ENCODE measurements at places on chromosomes 11 and 22.

DNA sequence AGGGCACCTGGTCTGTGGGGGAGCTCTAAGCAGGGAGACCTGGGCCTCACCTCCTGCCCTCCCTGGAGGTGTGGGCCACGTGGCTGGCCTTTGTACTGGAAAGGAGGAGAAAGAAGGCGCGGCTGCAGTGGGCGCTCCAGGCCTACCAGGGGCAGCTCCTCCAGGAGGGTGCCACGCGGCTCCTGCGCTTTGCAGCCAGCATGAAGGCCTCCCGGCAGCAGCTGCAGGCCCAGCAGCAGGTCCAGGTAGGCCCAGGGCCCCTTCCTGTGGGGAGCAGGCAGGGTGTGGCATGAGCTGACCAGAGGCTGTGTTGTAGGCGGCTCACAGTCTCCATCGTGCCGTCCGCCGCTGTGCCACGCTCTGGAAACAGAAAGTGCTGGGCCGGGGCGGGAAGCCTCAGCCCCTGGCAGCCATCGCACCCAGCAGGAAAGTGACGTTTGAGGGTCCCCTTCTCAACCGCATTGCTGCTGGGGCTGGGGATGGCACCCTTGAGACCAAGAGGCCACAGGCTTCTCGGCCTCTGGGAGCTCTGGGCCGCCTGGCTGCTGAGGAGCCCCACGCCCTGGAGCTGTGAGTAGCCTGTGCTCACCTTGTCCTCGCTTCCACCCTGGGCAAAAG, 48.6 kb downstream of the PISD start:
- DNase-seq: no peak

DNA sequence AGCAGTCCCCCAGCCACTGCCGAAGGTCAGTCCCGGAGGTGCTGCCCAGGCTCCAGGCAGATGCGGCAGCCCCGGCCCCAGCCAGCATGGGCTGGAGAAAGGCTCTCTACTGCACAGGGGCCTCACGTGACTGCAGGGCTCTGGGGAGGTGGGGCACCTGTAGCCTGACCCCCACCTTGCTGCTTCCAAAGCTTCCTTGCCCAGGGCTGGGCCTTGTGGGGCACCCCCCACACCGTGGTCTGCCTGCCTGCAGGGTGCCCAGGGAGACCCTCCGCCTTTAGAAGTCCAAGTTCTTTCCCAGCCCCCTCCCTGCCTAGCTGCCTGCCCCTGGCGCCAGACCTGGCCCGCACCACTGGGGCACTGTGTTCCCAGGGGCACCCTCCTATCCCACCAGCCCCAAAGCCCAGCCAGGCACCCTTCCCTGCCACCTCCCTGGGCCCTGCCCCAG, 28.4 kb upstream of the TXNRD2 start:
- DNase-seq: no peak

GRCh38 chr11:27720277-27720830, 20.1 kb upstream of the BDNF start:
- no peak for DNase-seq

- no peak for DNase-seq
Measured at GRCh38 chr22:37053310-37054055, 1.9 kb downstream of the KCTD17 start.

- no peak for DNase-seq
Measured at GRCh38 chr11:18243783-18244362, 4.6 kb downstream of the SAA2 start.

All from anterior cingulate cortex (tissue), 58 donors.